ENCODE measurements at places on chromosomes 6 and 20.

GRCh38 chr20:24571159-24571558 lies 101.7 kb downstream of the SYNDIG1 start:
- DNase-seq, result no peak

DNA sequence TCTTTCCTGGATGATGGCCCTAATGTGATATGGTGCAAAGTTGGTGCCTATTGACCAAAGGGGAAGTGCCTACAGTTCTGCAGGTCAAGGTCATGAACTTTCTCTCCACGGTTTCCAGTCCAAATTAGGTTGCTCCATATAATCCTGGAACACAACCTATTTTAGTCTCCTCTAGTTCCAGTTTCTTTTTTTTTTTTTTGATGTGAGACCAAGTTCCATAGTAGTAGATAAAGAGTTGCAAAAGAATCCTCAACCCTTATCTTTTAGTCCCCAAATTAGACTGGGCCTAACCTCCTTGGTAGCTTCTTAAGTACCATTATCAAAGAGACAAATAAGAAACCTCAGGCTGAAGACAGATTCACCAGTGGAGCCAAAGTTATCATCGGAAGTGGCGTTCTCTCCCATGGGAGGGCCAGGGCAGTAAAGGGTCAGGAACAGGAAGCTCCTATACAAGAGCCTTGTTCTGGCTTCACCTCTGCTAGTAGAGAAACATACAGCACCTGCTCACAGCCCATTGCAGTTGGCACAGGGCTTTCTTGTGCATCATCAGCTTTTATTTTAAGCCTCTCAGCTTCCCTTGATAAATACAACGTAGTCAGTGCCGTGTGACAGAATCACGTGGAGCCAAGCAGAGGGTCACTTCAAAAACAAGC lies 132.2 kb upstream of the RREB1 start:
- no peak for DNase-seq

GRCh38 chr20:17345321-17345720 lies 118.5 kb downstream of the PCSK2 start:
- DNase-seq, result no peak

DNA sequence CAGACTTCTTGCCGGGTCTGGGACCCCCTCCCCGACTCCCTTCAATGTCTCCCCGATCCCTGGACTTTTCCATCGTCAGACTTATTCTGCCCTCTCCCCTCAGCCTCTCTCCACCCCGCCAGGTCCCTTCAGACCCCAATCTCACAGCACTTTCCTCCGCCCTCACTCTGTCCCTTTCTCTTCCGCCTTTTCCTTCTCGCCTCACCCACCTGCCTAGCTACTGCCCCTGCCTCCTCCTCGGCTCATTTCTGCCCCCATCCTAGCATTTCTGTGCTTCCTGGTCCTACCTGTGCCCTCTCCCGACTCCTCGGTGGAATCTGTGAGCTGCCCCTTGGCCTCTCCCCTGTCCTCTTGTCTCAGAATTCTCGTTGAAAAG lies 616 bp downstream of the CHMP4B start:
- DNase-seq, result no peak

GRCh38 chr6:32692019-32692418 lies 25.6 kb upstream of the HLA-DQB1 start:
- no peak for DNase-seq

- DNase-seq, result no peak
Observed at GRCh38 chr20:60070791-60071190, 112.6 kb downstream of the CDH26 start.

GRCh38 chr6:80341330-80341729 lies 234.9 kb downstream of the BCKDHB start:
- peak; percentile 34 for DNase-seq

DNA sequence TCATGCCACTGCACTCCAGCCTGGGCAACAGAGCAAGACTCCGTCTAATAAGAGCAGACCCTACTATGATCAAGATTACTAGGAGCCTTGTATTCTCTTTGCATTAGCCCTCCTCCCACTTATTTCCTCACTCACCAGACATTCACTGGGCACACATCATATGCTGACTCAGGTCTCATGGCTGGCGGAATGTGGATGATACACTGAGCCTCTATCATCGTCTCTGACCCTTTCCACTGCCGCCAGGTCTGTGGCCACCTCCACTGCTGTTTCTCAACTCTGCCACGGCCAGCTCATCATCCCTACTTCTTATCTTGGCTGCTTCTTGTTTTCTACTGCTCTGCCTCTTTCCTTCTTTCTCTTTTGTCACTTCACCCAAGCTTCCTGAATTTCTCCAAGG lies 161.0 kb downstream of the BACH2 start:
- DNase-seq, result peak; percentile 51

- DNase-seq, result no peak
Observed at GRCh38 chr20:40547483-40548091, 141.4 kb downstream of the MAFB start.

DNA sequence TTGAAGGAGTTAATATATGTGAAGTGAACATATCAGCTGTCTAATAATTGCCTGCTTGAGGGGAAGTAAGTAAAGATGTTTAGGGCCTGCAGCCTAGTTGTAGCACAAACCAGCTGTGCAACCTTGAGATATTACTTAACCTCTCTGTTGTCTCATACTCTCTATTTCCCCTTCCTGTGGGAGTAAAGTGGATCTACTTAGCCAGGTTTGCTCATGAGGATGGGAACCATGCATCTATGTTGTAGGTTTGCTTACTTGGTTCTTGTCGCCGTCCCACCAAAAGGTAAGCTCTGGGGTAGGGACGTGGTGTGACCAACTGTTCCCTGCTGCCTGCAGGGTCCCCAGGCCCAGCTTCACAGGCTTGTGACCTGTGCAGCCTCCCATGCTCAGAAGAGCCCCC lies 362.7 kb upstream of the SULF2 start:
- DNase-seq, result no peak

DNA sequence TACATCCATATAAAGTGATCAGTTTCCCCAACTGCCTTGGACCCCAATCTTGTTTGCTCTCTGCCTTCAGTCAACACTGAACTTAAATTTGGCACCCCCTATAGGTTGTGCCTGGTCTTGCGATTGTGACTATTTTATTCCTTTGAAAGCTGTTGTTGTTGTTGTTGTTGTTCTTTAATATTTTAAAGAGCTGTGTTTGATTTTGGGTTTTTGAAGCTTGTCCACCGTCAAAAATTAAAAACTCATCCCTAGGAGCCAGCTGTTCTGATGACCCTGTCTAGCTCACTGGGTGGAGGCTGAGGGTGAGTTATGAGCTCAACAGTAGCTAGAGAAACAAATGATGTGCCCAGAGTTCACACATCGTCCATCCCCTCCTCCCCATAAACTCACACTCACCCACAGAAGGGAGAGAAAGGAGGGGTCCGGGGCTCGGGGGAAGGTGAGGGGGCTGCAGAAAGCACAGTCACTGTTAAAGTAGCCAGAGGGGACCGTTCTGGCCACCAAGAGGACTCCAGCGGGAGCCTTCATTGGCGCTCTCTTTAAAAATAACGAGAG lies 4.0 kb downstream of the SIM1 start:
- DNase-seq, result no peak

DNA sequence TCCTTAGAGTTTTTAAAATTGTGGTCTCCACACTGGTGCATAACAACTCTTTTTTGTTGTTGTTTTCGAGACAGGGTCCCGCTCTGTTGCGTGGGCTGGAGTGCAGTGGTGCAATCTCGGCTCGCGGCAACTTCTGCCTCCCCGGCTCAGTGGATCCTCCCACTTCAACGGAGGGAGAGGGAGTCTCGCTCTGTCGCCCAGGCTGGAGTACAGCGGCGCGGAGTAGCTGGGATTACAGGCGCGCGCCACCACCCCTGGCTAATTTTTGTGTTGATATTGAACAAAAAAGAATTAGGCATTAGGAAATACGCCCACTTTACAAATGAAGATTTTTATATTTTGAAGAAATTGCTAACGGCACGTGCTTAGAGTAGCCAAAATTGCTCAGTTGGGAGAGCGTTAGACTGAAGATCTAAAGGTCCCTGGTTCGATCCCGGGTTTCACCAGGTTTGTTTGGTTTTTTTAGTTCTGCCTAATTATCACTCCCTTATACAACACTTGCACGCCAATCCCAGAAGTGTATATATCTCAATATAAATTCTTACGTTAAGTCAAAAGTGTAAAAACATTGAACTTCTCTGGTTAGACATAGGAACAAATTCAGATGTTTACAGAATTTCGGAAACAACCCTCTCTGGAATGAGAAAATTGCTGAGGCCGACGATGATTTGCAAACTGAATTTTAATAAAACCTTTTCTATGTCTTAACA lies 159.6 kb downstream of the TRIM27 start:
- DNase-seq, result no peak

GRCh38 chr6:85421972-85422371 lies 27.9 kb upstream of the NT5E start:
- no peak for DNase-seq

GRCh38 chr6:10418361-10418861 lies 3.5 kb upstream of the TFAP2A start:
- no peak for DNase-seq

DNA sequence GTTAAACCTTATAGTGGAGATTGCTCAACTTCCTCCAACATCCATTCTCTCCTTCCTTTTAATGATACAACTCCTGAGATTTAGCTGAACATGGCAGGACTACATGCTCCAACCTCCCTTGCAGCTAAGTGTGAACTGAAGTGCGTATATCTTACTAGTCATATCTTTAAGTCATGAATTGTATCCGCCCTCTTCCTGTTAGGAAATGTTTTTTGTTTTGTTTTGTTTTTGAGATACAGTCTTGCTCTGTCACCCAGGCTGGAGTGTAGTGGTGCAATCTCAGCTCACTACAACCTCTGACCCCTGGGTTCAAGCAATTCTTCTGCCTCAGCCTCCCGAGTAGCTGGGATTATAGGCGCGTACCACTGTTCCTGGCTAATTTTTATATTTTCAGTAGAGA lies 8.8 kb upstream of the OSTM1 start:
- no peak for DNase-seq

DNA sequence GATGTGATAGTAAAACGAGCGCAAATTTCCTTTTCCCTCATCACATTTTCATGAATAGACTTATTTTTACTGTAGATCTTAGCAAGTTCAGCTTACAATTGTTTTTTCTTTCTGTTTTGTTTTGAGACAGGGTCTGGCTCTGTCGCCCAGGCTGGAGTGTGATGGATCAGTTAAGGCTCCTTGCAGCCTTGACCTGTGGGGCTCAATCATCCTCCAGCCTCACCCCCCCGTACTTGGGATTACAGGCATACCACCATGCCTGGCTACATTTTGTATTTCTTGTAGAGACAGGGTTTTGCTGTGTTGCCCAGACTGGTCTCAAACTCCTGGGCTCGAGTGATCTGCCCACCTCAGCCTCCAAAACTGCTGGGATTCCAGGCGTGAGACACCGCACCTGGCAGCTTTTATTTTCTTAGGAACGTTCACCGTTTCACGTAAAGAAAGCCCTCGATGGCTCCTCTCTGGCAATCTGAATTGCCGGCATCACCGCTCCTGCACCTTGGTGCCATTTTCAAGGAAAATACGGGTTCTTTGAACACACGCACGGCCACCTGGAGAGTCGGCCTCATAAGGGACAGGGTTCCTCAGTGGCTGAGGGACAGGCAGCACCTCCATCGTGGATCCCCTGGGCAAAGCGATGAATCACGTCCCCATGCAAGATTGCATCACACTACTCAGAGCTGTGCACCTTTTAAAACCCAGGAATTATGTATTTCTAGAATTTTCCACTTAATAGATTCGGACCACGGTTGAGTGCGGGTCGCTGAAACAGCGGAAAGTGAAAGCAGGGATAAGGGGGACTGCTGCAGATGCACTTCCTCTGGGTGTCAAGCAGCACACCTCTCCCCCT lies 78.7 kb downstream of the IRF4 start:
- DNase-seq, result no peak

GRCh38 chr6:67885081-67886033 lies 749.7 kb upstream of the ADGRB3 start:
- DNase-seq, result no peak

GRCh38 chr6:146240322-146240721 lies 211.5 kb downstream of the GRM1 start:
- DNase-seq, result no peak

- DNase-seq, result no peak
Observed at GRCh38 chr6:34757687-34758274, 476 bp downstream of the SNRPC start.

- no peak for DNase-seq
Observed at GRCh38 chr6:147166360-147166944, 37.8 kb upstream of the STXBP5 start.

GRCh38 chr6:41733360-41733706 lies 2.1 kb downstream of the TFEB start:
- DNase-seq, result no peak

- no peak for DNase-seq
Observed at GRCh38 chr6:1806935-1807334, 197.2 kb downstream of the FOXC1 start.

DNA sequence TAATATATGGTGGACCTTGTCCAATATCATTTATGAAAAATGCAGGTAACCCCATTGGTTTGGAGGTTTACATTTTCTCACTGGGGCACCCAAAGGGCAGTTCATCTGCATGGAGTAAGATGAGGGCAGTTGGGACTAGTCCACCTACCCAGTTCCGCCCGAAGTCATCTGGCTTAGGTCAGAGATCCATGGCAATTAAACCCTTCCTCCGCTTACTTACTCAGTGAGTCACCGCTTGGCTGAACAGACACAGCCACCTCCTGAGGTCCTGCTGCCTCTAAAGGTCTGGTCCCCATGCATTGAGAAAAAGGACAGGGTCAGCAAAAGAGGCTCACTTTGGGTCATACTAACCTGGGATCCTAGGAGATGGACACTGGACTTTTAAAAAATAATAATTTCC lies 102.9 kb upstream of the PRL start:
- peak; percentile 12 for DNase-seq

- no peak for DNase-seq
Observed at GRCh38 chr6:36392621-36393020, 5.2 kb upstream of the ETV7 start.

- no peak for DNase-seq
Observed at GRCh38 chr6:25781134-25781533, 26.6 kb downstream of the SLC17A4 start.

DNA sequence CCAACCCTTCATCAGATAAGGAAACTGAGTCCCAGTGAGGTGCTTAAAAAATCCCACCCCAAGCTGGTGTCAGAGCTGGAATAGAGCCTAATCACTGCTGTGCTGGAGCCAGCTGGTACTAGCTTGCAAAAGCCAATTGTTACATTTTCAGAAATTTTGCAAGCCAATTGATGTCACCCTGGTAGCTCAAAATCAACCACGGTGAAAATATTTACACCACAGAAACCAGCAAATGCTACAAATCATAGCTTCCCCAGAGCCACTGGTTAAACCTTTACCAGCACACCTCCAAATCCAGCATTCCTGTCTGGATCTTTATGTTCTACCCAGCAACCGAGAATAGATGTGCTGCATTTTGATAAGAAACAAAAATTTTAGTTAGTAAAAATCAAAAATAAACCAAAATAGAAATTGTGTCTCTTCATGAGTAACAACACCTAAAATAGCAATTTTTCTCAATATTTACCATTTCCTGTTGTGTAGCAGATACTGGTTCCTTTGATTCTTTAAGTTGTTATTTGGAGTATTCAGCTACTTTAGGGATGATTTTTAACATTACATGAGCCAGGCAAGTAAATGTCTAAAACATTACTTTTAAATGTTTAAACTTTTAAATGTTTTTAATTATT lies 7.2 kb upstream of the LCA5 start:
- peak; percentile 15 for DNase-seq
